EL (cell line): ENCODE measurements at places on chromosomes 11 and 22.

DNA sequence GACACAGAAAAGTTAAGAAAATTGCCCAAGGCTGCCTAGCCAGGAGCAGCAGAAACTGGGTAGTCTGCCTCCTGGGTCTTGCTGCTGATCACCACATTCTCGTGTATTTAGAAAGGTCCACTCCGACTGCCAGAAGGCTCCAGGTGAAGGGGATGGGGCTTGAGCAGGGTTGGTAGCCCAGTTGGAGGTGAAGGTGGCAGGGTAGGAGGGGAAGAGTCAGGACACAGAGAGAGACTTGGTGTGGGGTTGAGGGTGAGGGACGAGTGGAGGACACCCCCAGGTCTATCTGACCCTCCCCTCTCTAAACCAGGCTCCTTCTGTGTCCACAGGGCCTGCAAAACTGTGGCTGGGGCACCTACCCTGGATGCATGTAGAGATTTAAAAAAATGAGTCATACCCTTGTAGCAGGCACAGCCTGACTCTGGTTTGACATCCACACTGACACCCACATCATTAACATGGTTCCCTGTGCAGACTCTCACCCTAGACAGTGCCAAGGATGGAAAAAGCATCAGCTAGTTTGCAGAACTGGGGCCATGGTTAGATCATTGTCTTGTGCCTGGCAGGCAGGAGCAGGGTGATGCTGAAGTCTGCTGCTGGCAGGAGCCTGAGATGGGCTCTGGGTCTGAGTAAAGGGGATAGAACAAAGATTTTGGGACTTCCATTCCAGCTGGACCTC lies 273.2 kb downstream of the TENM4 start:
- no peak for DNase-seq

GRCh38 chr22:25223269-25223850 lies 3.9 kb downstream of the CRYBB2 start:
- DNase-seq = no peak

DNA sequence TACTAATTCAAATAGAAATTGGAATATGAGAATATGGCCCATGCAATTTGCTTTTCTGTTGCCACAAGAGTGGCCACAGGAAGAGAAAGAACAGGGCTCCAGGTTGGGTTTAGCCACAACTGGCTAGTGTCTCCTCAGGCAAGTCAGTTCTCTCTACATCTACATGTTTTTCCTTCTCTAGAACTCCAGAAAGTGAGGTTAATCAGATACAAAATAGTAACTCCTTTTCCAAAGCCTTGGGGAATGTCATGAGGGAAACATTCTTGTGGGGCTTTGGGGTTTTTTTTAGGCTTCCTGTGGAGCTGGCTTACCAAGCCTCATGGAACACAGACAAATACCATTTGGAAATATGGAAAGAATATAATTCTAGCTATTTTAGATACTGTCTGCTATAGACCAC lies 161.6 kb downstream of the NAV2 start:
- no peak for DNase-seq

DNA sequence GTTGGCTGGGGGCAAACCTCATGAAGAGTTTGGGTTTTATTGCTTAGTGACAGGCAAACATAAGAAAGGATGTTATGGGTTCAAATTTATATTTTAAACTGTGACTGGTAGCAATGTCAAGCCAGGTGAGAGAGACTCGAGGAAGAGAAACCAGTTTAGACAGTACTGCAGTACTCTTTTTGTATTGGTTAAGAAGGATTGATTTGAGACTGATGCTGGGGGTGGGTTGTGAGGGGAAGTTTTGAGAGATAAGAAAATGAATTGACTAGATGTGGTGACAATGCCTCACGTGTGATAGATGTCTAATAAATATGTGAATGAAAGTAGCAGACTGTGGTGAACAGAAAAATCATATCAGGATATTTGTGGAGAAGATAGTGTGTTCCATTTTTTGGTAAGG lies 142.4 kb downstream of the DDX10 start:
- DNase-seq = no peak

DNA sequence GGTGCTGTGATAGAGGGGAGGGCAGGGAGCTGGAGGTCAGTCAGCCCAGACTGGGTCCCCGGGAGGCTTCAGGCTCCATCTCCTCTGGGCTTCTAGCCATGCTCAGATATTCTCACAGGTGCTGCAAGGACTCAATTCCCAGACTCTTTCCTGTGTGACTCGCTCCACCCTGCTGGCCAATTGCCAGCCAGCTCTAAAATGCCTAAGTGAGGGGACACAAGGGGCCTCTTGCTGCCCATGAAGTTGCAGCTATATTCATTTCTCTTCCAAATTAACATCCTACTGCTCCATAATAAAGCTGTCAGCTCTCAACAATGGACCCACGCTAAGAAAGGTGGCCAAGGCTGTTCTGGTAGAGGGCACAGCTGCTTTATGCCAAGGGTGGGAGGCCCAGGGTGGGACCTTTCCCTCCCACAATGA lies 101.5 kb downstream of the PLEKHA7 start:
- DNase-seq = no peak

- DNase-seq = no peak
These were observed 14.3 kb upstream of the TCF20 start for GRCh38 chr22:42284643-42285181.

GRCh38 chr22:28951530-28951929 lies 68.2 kb downstream of the ZNRF3 start:
- DNase-seq = no peak

- no peak for DNase-seq
These were observed 715 bp upstream of the PRR5 start for GRCh38 chr22:44701187-44701790.

DNA sequence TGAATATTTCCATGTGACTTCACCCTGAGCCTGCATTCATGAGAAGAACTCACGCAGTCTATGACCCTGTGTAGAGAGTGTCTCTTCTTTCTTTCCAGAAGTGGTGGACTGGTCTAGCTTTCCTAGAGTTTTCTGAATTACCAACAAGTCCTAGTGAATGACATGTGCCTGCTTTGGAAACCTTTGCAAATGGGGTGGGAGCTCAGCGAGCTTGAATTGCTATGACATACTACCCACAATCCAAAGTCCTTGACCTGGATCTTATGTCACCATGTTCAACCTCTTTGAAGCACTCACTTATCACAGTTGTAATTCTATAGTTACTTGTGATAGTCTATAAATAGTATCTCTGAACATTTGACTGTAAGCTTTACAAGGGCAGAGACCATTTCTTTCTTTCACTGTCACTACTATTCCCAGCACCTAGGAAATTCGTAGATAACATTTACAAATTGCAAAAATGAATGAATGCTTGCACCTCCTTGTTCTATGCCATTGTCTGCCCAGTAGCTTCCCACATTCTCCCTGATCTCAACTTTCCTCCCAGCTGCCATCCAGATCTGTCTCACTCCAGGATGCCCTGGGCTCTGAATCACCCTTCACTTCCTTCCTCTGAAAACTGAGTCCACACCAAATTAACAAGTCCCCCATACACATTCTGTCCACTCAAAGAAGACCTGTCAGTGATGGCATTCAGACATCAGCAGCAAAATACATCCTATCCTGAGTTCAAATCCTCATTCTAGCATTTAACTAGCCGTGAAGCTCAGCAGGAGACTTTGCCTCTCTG lies 201.9 kb upstream of the SESN3 start:
- DNase-seq = no peak

GRCh38 chr22:39223091-39223710 lies 21.6 kb downstream of the PDGFB start:
- no peak for DNase-seq

DNA sequence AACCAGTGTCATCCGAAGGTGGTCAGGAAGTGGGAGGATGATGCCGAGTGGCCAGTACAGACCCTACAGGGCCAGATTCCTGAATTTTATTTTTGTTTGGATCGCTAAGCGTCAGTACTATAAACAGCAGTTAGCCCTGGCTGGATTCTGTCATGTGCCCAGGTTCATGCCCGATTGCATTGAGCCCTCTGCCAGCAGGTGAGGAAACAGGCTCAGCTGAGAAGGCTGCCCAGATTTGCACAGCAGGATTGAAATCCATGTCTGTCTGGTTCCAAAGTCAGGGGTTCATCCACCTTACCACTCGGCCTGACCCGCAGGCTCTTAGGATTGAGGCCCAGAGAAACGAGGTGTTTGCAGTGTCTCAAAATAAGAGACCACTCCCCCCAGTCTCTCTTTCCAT lies 9.1 kb upstream of the TBC1D22A start:
- DNase-seq = no peak

GRCh38 chr11:125951731-125952130 lies 5.9 kb downstream of the VSIG10L2 start:
- no peak for DNase-seq

- DNase-seq = peak; percentile 56
These were observed 4.2 kb downstream of the ZP1 start for GRCh38 chr11:60871378-60872061.

DNA sequence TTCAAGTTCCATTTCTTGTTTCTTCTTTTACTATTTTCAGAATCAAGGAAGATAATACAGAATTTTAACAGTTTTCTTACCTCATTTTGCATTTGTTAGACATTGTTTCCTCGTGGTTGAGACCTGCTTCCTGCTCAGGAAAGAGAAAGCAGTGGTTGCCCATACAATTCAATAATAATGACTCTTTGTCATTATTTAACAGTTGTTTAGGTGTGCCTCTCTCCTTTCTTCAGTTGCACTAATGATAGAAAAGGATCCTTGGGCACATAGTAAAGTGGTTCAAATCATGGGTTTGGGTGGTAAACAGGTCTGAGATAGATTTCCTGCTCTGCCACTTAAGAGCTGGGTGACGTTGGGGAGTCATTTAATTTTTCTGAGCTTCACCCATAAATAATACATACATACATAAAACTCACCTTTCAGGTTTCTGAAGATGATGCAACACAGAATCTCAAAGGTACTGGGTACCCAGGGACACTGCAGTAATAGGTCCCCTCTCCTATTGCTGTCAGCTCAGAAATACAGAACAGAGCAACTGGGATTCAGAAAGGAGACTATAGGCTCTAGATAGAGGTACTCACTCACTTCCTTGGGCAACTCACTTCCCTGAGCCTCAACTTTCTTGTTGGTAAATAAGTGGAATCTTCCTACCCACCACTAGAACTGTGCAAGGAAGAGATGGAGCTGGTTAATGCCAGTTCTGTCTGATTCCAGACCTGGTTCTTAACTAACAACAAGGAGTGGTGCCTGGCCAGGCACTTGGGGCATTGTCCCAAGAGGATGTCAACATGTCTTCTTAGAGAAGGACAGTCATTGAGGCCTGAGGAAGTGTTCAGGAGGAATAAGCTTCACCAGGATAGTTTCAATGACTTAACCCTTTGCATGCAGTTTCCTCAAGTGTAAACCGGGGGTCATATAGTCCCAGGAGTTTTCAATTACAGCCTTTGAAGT lies 34.9 kb downstream of the CD44 start:
- no peak for DNase-seq

DNA sequence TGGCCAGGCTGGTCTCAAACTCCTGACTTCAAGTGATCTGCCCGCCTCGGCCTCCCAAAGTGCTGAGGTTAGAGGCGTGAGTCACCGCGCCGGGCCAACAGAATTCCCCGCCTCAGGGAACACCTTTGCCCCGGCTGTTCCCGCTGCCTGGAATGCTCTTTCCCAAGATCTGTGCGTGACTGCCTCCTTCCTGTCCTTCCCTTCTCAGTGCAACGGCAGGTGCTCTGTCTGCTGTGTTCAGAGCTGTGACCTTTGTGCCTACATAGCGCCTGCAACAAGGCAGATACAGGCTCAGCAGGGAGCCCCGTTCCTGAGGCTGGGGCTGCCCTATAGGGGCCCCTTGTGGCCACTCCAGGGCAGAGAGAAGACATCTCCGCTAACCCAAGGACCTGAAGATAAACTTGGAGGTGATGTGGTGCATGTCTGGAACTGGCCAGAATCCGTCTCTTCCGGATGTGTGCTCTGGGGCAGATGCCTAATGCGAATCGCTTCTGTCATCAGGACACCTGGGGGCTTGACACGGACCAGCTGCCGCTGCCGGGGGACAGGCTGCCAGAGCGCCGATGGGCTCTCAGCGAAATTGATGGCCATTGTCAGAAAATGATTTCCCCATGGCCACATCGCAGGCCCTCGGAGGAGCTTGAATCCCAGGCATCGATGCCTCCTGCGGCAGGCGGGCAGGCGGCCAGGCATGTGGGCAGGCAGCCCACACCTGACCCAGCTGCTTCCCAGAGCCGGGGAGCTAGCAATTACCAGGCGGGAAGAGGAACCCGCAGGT lies 43.5 kb upstream of the TCF20 start:
- peak; percentile 30 for DNase-seq

GRCh38 chr11:7672276-7672959 lies 882 bp downstream of the CYB5R2 start:
- no peak for DNase-seq

DNA sequence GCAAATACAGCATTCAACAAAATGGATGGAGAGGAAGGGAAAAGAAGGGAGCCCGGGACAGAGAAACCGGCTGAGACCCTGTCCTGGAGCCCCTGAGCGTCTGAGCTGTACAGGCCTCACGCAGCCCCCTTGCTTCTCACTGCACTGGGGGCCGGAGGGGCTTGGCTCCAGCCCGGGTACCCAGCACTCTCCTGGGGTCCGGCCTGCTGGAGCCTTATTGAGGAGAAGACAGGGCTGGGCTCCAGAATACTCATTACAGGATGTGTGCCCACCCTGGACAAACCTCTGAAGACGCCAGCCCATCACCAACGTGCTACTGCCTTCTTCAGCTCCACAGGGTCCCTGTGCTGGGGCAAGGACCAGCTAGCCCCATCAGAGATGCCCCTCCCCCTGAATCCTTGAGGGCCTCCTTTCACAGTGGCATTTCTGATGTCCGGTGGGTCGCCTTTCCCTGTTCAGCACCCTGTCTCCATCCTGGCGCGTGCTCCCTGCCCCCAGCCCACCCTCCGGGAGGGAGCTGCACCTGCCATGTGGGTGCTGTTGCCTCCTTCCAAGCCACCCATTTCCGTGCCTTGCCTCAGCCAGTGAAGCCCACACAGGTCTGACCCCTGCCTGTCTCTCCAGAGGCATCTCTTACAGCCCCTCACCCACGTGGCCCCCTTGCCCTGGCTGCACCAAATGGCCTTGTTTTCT lies 14.6 kb upstream of the SUN2 start:
- DNase-seq = no peak
